Activated CD8-positive, alpha-beta memory T cell treated with anti-CD3 and anti-CD28 coated beads for 4 hours (primary cell): ENCODE measurements at places on chromosomes 2 and 18.

DNA sequence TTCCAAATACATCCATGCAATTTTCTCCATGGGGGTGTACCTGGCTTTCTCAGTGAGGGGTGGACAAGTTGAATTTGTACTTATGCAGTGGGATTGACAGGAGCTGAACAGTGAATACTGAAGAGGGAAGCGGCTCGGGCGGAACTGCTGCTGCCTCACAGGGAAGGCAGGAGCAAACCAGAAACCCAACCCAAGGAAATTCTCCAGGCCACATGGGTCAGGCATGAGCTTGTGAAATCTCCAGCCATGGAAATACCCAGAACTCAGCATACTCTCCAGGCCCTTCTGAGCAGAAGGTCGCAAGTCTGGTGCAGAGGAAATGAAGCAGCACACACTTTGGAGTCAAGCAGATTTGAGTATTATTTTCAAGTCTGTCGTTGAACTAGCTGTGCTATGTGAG is 26.5 kb upstream of the INO80C start:
- no peak for DNase-seq

GRCh38 chr18:79945118-79946042 is 6.1 kb downstream of the SLC66A2 start:
- DNase-seq, result no peak

GRCh38 chr2:73283545-73284295 is 558 bp downstream of the FBXO41 start:
- DNase-seq, result no peak

- DNase-seq, result no peak
Measured at GRCh38 chr18:33020877-33021276, 248.1 kb upstream of the KLHL14 start.

- peak; percentile 13 for DNase-seq
Measured at GRCh38 chr2:86623043-86623493, 597 bp downstream of the RNF103 start.

GRCh38 chr2:30113617-30114293 is 33.1 kb upstream of the YPEL5 start:
- DNase-seq, result no peak

- DNase-seq, result no peak
Measured at GRCh38 chr2:186822323-186822722, 26.6 kb downstream of the ZSWIM2 start.

DNA sequence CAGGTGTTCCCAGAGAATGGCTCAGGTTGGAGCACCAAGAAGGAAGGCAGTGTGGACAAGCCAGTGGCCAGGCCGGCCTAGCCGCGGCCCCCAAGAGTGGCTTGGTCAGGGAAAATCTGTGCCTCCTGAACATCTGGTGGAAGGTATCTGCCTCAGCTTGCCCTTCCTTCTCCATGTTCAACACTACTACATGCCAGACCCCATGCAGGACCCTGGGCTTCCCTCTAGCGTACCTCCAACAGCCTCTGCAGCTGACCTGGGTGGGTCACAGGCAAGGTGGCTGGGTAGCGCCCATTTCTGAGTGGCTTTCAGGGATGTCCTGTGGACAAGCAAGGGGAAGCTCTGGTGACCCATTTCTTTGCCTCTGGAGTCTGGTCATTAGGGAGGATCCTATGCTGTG is 7.7 kb downstream of the WNT10A start:
- DNase-seq, result no peak

- no peak for DNase-seq
Measured at GRCh38 chr2:715038-715437, 37.8 kb upstream of the TMEM18 start.

- DNase-seq, result no peak
Measured at GRCh38 chr2:86049529-86049928, 56.2 kb downstream of the POLR1A start.

- no peak for DNase-seq
Measured at GRCh38 chr2:232321817-232322559, 56.6 kb upstream of the ALPP start.

GRCh38 chr2:14134771-14135170 is 497.7 kb upstream of the LRATD1 start:
- no peak for DNase-seq
